ENCODE measurements at places on chromosomes 2 and 18. TPM values are rescaled to one million over a fixed set of nuclear protein-coding genes. Genes with fewer than 3 reads are reported as not detected.

KLHL29 gene
- 2.5 TPM for total RNA-seq

CFAP221 gene
- total RNA-seq = not detected

ARHGAP28 gene
- 7.0 TPM for total RNA-seq

SUMO1 gene
- total RNA-seq = 104 TPM

GALM gene
- 14.4 TPM for total RNA-seq

BCS1L gene
- total RNA-seq = 34.0 TPM

SERPINB10 gene
- not detected for total RNA-seq

SPP2 gene
- total RNA-seq = not detected
